ENCODE measurements at places on chromosomes 5 and 9.

DNA sequence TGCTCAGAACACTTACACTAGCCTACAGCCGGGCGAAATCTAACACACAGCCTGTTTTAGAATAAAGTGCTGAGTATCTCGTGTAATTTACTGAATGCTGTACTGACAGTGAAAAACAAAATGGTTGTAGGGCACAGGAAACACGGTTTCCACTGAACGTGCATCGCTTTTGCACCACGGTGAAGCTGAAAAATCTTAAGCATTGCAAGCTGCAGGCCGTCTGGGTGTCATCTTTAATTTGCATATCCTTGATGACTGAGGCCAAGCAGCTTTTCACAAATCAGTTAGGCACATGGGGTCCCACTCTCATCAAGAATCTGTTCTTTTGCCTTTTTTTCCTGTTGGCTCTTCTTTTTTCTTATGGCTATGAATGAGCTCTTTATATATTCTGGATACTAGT, 58.2 kb downstream of the CAMSAP1 start:
- DNase-seq: no peak

DNA sequence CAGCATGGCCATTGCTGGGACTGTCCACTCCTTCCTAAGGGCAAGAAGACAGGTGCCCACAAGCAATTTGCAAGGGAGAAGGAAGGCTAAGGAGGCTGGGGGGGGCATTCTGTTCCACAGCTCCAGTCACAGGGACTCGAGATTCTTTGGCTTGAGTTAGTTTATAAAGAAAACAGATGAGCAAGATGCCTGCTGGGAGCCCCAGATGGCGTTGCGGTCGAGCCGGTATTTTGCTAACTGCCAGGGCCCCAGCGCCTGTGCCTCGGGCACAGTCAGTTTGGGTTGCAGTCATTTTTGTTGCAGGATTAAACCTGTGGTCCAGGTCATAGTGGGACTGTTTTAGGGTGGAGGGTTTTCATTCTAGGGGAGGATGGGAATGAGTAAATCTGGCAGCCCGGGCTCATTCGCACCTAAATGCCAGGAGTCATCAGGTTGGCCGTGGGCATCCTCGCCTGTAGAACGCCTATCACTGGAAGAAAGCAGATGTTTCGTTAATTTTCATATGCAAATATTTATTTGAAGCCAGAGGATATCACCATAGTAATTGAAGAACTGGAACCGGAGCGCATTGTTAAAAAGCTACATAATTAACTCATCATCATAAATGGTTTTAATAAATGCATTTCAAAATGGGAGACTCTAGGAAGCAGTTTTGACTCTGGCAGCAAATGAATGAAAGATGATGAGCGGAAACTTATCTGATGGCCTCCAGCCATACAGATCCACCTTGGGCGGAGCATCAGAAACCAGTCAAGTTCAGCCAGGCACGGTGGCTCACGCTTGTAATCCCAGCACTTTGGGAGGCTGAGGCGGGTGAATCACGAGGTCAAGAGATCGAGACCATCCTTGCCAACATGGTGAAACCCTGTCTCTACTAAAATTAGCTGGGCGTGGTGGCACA, 87.1 kb upstream of the FCN2 start:
- DNase-seq: no peak

GRCh38 chr9:78707481-78707991, 410.6 kb downstream of the PSAT1 start:
- no peak for DNase-seq

DNA sequence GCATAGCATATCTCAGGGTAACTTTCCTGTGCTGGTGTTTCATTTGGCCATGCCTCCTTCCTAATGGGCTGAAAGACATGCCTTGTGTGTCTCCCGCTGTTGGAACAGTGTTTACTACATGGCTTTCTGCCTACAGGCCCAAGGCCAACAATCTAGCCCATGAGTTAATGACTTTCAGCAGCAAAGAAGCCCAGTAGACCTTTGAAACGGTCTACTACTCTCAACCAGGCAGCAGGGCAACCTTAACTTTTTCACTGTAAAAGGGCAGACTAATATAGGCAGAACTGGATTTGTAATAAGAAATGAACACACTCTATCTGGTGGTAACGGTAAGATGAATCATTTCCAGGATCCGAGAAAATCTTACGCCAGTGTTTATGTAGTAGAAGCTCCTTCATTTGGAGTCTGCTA, 21.0 kb downstream of the C5orf15 start:
- no peak for DNase-seq

- no peak for DNase-seq
These were observed 144.4 kb upstream of the EFNA5 start for GRCh38 chr5:107815109-107815508.

DNA sequence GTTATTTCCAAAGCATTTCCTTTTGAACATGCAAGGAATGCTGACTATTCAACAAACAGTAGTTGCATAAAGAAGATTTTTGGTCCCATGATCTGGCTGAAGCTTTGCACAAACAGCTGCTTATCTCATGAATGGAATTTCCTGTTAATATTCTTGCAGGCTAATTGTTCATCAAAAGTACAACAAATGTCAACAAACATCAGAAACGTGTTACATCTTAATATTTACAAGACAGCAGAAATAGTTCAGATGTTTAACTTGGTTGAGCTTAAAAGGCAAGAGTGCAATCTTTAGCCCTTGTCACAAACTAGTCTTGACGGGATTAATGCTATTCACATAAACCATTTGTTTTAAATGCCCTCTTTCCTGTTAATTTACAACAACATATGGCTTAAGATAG, 47.9 kb upstream of the BASP1 start:
- no peak for DNase-seq

GRCh38 chr9:90308691-90309090, 333.9 kb downstream of the DIRAS2 start:
- no peak for DNase-seq

DNA sequence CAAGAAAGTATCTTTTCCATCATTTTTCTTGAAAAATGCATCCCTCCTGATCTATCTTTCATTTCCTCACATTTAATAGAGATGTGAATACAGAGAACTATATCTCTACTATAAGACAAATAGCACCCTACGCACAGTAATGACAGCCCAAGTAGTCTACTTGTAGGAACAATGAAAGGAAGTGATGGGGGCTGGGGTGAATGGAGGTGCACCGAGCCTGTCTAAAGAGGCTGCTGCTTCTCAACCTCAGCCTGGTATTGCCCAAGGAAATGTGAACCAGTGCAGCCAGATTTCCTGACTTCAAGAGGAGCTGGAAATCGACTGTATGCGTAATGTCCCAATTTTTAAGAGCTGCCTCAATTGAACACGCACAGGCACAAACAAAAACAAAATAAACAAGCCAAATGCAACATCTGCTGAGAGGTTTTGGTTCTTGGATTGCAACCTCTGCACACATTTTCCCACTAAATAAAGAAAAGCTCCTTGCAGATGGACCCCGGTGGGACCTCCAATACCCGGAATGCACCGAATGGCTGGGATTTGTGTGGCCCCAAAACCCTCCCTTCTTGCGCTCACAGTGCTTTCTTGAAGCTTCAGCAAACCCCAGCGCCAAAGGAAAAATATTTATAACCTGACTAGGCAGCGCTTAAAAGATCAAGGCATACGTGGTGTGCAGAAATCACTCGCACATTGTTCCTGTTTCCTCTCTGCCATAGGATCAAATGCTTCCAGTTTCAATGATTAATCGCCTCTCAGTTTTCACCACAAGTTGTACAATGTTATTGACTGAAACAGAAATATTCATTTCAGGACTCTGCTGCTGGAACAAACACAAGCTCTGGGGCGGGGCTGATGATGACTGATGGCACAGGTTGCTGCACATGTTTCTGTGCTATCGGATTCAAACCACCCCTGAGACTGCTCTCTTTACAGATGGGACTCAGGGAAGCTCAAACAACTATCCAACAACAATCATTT, 68.3 kb downstream of the KCNIP1 start:
- DNase-seq: no peak

DNA sequence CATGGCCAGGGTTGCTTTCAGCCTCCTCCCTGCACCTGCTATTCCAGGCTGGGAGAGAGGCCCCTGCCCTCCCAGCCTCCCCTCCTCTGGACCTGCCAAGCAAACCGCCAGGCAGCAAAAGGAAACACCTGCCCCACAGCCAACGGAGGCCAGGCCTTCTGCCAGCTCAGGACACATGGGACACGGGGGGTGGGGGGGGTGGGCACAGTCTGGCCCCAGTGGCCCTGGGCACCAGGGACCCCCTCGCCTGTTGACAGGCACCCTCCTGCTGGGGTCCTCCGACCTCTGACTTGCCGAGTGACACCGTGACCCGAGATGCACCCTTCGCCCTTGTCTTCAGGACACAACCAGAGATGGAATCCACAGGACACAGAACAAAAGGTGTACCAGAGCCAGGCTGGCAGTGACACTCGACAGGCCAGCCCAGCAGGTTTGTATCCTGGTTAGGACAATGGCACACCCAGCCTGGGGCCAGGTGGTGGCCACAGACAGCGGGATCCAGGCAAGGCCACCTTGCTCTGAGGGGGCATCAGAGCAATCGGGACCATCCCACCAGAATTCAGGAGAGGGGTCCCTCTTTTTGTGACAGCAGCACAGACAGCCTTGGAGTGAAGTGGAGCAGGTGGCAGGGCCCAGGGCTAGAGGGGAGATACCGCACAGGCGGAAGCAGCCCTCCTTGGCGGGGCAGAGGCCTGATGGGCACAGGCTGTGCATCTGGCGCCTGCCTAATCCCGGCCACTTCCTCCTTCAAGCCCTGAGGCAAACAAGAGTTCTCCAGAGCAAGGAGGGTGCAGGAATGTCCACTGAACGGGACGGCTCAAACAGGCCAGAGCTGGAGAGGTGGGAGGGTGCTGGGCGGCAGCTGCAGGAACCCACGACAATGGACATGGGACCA, 1.3 kb upstream of the TMEM210 start:
- no peak for DNase-seq

DNA sequence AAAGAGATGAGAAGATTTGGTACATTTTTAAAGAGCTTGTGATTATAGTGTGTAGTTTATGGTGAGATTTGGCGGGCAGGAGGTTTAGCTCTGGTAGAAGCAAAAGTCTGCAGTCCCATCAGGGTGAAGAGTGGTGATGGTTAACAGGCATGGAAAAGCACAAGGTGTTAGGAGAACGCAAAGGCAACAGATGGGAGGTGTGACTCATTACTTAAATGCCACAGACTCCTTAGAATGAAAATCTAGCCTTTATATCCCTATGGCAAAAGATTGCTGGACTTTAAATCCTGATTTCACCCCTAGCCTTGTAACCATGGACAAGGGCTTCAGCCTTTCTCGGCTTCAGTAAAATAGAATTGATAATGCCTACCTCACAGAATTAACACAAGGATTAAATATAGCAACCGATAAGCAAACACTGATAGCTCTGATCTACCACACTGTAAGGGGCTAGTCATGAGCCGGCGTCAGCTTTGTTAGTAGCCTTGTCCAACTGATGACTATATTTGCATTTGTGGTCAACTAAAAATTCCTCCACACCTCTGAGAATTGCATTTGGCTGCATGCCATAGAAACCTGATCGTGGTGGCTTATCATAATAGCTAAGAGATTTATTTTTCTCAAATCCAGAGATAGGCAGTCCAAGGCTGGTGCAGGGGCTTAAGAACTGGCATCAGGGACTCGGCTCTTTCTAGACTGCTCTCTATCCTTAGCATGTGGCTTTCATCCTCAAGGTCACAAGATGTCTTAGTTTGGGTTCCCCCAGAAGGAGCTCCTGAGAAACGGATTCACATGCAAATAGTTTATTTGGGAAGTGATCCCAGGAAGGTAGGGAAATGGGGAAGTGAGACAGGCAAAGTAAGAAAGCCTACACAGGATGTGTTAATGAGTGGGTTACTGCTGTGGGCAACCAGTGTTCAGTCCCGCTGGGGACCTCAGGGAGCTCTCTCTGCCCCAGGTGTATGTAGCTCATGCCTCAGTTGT, 19.6 kb downstream of the MFAP3 start:
- no peak for DNase-seq

DNA sequence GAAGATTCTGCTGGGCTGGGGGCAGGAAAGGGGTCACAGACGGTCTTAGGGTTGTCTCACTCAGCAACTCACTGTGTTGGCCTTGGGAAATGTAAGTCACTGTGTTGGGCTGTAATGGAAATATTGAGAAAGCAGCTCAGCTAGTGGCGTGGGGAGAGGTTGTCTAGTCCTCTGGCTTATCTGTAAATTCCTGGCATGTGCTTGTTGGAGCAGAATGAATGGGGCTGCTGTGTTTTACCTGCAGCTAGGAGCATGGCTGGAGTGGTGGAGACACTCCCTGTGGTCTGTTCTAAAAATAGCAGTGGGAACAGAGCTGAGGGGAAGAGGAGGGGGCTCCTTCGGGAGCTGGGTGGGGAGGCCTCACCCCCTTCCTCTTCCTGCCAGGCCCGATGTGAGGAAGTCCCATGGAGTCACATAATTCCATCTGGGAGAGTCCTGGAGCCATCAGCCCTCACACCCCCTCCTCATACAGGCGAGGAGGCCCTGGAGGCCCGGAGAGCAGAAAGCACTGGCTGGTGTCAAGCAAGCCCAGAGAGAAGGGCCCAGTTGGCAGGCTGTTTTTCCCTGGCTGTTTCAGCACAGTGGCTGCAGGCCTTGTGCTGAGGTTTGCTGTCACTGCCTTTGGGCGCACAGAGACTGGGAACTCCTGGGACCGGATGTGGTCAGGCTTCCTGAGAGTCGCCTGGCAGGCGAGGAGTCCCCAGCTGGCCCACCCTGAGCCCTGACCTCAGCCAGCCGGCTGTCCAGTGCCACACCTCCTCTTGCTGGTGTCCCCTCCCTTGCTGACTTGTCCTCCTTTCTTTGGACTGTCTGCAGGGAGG, 84.9 kb downstream of the RGS3 start:
- no peak for DNase-seq

- DNase-seq: no peak
These were observed 247.3 kb downstream of the PDZD2 start for GRCh38 chr5:31886206-31886605.

DNA sequence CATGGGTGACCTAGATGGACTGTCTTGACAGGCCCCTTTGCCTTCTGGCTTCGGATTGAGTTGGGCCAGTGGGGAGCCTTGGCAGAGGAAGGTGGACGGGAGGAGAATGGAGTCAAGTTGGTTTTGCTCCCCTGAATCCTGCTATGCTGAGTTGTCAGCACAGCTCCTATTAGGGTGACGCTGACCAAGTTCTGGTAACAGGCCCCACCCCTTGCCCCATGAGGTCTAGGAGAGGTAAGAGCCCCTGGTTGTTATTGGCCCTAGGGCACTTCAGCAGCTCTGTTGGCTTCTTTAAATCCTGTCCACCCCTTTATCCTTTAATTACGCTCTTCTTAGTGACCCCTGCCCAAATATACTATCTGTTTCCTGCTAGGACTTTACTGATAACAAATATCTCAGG, 39.4 kb upstream of the KIF2A start:
- DNase-seq: no peak

GRCh38 chr5:33321026-33321425, 119.7 kb upstream of the TARS1 start:
- DNase-seq: no peak

DNA sequence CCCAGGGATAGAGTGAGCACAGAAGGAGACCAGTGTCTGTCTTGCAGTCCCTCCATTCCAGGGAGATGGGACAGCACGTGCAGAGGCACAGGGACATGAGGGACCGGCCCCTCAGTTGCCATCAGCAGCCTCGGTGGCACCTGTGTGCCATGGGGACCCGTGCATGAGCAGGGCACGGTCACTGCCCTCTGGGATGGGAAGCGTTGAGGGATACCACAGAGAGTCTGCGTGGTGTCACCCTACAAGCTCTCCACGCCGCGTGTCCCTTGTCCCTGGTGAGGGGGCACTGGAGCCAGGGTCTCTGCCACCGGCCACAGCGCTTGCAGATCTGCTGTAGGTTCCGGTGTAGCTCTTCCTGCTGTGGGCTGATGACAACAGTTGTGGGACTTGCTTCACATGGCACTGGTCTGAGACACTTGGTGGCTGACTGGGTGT, 108.1 kb downstream of the CACNA1B start:
- DNase-seq: no peak

- DNase-seq: no peak
These were observed 18.6 kb upstream of the TOMM5 start for GRCh38 chr9:37611014-37611413.
